Urothelium cell line (cell line): ENCODE measurements at places on chromosomes 16 and 17.

DNA sequence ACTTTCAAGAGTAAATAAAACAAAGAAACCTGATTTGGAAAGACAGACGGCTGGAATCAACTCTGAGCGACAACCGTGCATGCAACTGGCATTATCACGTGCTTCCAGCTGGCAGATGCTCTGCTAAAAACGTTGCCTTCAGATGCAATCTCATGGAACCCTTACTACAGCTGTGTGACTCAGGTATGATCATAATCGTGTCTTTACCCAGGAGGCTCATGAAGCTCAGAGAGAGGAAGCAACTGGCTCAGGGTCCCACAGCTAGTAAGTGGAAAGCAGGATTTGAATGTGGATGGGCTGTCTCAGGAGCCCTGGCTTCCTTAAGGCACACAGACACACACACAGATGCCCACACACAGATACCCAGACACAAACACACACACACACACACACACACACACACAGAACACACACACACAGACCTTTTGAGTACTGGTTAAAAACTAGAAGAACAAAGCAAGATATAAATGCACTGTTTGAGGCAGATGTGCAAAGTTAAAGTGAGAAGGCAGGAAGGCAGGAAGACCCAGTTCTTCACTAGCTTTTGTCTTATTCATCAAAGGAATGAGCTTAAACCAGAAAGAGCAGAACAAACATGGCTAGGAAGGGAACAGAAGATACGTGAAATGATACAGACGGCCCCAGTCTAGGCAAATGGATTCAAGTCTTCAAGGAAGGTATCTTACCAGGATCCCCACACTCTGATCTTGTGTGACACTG is 275.2 kb downstream of the MAF start:
- no peak for DNase-seq

DNA sequence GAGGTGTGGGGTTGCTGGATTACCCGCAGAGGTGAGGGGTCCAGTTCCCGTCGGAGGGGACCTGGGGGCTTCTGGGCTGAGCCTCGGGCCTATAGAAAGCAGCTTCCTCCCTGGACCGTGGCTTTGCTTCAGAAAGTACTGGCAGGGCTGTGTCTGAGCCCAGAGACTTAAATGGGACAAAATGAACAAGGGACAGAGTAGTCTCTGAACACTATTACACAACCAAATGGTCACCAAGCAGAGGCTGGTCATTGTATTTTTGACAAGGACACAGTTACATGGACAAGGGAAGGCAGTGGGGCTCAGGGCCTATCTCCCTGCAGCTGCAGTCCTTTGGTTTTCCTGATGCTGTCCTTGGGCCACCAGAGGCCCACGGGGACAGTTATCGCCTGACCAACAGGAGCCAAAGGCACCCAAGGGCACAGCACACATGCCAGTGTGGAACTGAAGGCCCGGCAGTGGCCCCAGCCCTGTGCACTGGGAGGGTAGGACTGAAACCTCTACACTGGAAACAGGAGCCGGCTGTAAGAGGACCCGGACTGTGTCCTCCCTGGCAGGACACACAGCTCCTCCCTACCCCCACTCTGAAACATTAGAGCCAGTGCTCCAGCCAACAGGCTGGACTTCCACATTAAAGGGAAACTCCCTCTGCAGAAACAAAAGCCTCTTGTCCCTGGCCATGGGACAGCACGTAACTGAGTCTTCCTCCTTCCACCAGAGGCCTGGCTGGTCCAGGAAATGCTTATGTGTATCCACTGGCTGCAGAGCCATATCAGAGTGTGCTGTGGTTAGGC is 26.0 kb upstream of the ERN1 start:
- no peak for DNase-seq

DNA sequence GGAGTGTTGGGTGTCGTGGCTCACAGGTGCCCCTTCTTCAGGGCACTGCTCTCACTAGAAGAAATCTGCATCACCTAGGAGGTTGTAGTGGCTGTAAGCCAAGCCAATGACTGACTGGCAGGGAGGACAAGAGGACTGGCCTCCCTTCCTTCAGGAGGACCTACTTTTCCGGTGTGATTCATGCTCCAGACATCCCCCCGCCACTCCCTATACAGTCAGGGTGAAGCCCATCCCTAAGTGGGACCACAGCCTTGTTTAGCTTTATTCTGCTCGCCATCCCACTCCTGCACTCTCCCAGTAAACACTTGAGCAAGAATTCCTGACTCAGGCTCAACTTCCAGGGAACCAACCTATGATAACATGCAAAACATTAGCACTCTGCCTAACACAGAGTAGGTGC is 67.0 kb downstream of the PLCG2 start:
- DNase-seq, result peak; percentile 78

DNA sequence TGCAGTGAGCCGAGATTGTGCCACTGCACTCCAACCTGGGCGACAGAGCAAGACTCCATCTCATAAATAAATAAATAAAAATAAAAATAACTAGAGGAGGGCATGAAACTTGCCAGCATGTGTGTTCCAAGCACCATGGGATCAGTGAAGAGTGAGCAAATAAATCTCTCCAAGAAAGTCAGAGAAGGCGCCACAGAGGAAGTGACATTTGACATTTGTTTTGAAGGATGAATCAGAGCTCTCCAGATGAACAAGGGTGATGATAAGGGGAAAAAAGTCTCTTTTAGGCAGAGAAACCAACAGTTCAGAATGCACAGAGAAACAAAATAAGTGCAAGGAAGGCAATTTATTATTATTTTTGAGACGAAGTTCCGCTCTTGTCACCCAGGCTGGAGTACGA is 50.3 kb downstream of the IST1 start:
- no peak for DNase-seq

DNA sequence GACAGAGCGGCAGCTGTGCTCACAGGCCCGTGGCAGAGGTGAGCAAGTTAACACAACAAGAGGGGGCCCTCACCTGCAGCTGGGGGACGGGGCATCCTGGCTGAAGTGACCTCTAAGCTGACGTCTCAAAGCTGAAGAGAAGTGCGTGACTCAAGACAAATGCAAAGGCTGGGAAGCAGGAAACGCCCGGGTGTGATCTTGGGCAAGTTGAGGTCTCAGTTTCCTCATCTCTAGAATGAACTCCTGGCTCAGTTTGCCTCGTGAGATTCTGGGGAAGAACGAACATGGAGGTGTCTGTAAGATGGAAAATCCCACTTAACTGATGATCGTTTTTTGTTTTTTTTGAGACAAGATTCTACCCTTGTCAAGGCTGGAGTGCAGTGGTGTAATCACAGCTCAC is 40.1 kb upstream of the C1QL1 start:
- no peak for DNase-seq

DNA sequence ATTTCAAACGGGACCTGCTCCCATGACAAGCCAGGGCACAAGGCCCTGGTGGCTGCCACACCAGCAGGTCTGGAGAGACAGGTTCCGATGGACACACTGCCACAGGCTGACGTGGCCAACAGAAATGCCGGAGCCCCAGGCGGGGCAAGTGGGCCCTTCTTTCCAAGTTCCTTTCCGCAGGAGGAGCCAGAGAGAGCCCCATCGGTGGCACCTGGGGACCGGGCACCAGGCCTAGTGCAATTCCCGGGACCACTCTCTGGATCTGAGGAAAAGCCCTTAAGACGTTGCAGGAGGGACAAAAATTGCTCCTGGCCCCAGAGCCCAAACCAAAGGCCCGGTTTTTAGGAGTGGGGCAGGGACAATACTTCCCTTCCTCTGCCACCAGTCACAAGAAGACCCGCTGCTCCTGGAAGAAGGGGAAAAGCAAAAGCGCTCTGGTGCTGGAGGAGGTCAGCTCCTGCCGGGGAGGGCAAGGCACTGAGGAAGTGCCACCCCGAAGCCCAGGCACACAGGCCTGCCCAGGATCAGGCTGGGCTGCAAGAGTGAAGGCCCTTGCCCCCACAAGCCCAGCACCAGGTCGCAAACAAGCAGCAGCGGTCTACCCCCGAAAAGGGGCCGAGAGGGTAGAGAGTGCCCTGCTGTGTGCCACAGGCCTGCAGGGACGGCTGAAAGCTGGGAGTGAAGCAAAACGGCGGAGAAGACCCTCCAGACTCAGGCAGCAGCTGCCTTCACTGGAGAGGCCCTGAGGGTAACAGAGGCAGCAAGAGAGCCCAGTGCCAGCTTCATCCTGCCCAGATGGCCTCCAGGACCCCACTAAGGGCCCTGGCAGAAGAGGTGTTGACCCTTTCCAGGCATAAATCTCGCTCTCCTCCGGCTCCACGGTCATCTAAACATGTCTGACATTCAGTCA is 29.1 kb downstream of the MAP1LC3B start:
- DNase-seq, result no peak

GRCh38 chr16:7405166-7405565 is 72.5 kb downstream of the RBFOX1 start:
- peak; percentile 55 for DNase-seq

DNA sequence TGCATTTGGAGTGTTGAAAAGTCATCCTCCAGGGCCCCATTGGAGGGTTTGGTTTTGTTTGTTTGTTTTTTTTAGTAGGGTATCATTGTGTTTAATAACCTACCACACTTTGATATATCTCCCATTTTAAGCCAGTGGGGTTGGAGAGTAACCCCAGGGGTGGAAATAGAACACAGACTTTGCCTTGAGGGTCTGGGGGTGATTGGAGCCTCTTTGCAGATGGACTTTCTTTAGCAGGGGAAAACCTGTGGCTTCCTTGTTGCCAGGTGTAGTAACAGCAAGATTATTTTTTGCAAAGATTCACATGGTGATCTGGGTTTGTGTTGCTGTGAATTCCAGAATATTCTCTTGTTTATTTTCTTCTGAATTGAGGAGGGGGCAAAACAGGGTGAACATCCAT is 1.5 kb downstream of the ABCC1 start:
- no peak for DNase-seq

DNA sequence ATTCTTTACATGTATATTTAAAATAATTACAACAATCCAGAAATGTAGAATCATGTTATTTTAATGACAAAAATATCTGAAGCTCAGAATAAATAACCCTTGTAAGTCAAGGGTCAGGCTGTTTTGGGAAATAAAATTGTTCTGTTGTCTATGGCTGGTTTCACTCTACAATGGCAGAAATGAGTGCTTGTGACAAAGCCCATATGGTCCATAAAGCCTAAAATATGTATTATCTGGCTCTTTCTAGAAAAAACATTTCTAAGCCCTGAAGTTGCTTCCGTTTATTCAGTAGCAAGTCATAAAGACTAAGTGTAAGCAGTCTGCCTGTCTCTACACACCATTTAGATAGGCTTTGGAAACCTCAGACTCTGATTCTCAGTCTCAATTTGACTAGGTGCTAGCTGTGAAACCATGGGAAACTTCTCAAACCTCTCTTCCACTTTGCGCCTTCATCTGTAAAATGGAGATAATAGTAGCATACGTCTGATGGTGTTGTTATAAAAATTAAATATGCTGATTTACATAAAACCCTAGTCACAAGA is 365.7 kb upstream of the CA10 start:
- no peak for DNase-seq

GRCh38 chr16:51734220-51734619 is 583.1 kb upstream of the SALL1 start:
- DNase-seq, result no peak

GRCh38 chr17:39380144-39380543 is 21.3 kb downstream of the FBXL20 start:
- DNase-seq, result no peak

- no peak for DNase-seq
Measured at GRCh38 chr16:68772871-68773270, 35.8 kb downstream of the CDH1 start.

- DNase-seq, result no peak
Measured at GRCh38 chr17:63596856-63597586, 3.7 kb upstream of the TACO1 start.

DNA sequence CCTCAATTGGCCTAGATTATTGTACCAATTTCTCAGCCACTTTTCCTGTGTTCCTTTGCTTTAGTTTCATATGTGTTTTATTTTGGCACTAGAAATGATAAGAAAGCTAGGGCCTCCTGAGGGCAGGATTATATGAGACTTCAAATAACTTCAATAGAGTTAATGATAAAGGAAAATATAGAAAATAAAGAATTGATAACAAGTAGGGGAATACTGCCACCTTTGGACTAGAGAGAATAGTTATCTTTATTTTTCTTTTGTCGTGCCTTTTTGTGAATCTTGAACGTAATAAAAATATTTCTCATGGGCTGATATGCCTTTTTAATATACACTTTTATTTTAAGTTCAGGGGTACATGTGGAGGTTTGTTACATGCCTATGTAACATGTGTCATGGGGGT is 29.3 kb upstream of the RBL2 start:
- DNase-seq, result no peak

GRCh38 chr16:62288990-62289629 is 252.9 kb upstream of the CDH8 start:
- DNase-seq, result no peak

- DNase-seq, result peak; percentile 48
Measured at GRCh38 chr17:43416998-43417890, 18.5 kb downstream of the ARL4D start.

DNA sequence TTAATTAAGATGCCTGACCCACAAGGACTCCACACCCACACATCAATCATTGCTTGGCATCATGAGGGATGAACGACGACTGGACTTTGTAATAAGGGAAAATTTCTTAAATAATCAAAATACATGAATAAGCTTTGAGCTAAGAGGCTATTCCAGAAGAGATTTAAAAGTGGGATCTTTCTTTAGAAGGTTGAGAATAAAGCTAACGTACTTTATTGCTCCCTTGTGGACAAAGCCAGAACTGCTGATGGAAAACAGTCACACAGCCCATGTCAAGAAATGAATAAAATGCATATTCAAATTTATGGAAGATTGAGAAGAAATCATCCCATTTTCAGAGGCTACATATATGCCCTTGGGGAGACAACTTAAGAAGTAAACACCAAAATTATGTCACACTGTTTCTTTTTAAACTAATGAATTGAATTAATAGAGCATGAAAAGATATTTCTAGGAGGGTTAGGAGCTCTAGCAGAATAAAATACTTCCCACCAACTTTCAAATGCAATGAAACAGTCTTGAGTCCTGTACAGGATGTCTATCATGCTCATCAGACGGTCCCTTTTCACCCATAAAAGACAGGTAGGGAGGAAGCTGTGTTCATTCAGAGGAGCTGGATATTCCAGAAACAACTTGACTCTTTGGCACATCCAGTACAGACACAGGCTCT is 60.2 kb upstream of the PHOSPHO1 start:
- DNase-seq, result peak; percentile 31

GRCh38 chr16:51035711-51036110 is 115.4 kb downstream of the SALL1 start:
- no peak for DNase-seq
